ENCODE measurements at places on chromosomes 12 and 14. TPM values are rescaled to one million over a fixed set of nuclear protein-coding genes. Genes with fewer than 3 reads are reported as not detected.

- DNase-seq = no peak
These were observed 91.4 kb downstream of the VRK1 start for GRCh38 chr14:96888593-96888992.

GRCh38 chr14:24780281-24780680 is 146.3 kb upstream of the GZMB start:
- DNase-seq = no peak

DNA sequence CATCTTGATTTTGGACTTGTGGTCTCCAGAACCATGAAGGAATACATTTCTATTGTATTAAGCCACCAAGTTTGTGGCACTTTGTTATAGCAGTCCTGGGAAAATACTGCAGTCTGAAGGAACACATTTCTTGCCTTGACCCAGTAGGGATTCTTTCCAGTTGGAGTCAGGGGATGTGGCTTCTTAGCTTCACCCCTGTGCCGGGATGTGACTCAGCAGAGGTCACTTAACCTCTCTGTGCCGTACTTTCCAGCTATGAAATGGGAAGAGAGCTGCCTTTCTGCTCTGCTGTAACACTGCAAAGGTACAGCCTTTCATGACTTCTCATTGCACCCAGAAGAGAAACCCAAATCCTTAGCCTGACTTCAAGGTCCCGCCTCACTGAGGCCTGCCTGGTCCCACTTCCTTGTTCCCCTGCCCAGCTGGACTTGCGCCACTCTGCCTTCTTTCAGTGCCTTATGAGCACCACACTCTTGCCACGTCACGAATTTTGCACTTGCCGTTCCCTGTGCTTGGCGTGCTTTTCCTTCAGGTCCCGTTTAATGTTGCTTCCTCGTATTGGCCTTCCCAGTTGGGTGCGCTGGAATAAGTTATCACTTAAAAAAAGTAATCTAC is 24.2 kb downstream of the CHST11 start:
- DNase-seq = peak; percentile 81

DNA sequence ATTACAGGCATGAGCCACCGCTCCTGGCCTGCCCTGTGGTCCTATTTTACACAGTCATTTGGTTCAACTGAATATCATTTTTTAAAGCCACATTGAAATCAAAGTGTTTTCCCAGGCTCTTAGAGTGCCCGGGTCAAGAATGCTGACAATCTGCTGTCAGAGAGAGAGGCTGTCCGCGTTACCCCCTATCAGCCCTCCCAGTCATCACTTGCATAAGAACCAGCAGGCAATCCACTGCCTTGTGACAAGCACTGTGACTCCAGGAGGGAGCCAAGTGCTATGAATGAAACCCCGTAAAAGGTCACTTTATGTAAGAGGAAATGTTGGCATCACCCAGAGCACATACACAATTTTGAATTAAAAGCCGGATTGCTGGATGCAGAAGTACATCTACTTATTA is 13.5 kb downstream of the PHLDA1 start:
- DNase-seq = peak; percentile 61

DNA sequence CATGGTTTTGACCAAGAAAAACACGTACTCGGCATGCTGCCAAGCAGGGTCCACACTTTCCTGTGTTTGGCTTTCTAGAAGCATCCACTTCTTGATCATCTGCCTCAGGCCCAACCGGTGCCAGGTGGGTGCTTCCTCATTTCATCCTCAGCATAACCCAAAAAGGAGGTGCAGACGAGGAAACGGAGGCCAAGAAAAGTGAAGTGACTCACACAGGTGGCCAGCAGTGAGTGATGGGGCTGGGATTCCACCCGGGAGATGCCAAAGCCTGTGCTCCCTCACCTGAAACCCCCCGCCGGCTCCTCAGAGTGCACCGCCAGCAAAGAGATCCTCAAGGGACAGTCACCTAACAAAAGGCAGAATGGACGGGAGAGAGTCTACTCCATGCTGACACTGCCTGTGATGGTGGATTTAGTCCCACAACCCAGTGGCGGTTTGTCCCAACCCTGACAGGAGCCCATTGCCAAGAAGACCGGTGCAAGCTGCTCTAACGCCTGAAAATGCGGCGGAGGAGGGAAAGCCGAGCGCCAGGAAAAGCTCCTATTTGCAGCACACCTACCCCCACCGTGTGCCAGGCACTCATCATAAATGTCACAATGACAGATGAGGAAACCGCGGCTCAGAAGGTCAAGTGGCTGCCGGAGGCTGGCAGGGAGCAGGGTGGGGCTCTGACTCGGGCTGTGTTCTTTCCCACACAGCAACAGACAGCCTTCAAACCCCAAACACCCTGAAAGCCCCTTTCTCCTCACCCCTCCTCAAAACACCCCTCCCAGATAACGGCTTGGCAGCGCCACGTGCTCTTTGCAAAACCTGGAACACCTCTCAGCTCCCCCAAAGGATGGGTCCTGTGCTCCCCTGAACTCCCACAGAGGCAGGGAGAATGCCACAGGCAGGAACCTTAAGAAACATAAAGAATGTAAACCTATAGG is 18.8 kb downstream of the BCL11B start:
- no peak for DNase-seq

DNA sequence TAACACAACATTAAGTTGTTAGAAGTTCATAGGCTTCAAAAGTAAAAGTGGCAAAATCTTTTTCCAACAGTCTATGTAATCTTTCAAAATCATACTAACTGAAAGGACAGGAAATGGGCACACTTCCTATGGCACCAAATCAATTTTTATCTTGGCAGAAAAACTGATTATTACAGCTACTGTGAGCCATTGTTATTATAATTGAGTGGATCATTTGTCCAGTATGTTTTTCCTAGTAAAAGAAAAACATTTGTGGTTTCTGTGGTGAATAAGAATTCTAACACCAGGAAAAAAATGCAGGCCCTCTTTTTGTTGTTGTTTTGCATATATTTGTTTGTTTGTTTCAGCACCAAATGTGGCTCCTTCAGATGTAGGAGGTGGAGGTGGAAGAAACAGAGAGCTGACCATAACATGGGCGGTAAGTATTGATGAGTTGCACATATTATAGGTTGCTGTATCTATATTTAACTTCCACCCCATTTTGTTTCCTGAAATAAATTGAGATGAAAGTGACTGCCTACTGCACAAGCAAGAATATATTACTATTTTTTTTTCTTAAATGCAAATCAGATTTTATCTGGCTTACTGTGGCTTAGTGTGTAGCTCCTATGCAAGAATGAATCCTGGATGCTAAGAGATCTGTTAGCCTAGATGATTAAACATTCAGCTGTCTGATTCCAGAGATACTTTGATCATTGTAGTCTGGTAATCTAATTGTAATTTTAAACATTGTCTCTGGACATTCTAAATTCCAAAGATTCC is 174.1 kb upstream of the PDZRN4 start:
- DNase-seq = no peak

DNA sequence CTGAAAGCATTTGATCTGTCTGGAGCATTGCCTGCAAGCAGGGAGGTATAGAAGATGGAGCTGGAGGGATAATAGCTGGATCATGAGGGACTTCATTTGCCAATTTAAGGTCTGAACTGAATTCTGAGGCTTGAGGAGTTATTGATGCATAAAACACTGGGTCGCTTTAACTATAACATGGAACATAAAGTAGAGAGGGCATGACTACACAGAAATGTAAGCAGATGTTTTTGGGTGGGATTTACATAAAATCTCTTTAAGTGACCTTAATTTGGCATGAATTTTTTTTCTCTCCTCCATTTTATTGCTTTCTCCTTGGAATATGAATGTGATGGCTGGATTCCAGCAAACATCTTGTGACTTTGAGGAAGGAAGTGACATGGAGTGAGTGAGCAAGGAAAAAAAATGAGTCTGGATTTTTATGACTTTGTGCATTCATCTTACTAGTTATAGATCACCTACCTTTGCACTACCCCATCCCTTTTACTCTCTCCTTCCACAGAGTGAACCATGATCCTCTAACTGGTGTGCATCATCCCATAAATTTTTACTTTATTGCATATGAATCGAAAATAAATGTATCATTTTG is 356.0 kb downstream of the DUSP6 start:
- no peak for DNase-seq

GRCh38 chr12:114508529-114509129 is 102.7 kb upstream of the TBX5 start:
- peak; percentile 66 for DNase-seq

- no peak for DNase-seq
These were observed 8.2 kb upstream of the DICER1 start for GRCh38 chr14:95165517-95165916.

TTC8 gene
- total RNA-seq = 12.4 TPM

PLXNC1 gene
- 5.1 TPM for total RNA-seq

GRCh38 chr12:104682790-104683279 is 226.1 kb downstream of the CHST11 start:
- DNase-seq = no peak

DNA sequence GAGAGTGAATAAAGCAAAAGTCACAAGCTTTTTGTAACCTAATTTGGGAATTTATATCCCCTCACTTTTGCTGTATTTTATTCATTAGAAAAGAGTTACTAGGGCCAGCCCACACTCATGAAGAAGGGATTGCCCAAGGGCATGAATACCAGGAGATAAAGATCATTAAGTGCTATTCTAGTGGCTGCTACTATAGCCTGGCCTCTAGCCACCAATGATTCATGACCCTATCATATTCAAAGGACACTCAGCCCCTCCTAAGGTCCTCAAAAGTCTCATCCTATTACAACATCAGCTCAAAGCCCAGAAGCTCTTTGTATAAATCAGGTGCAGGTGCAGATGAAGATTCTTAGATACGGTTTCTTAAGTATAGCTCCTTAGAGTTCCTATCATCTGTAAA is 518.1 kb downstream of the TRHDE start:
- DNase-seq = no peak

- peak; percentile 4 for DNase-seq
These were observed 371.2 kb upstream of the LRFN5 start for GRCh38 chr14:41235466-41235865.

- peak; percentile 56 for DNase-seq
These were observed 129.4 kb upstream of the DNM1L start for GRCh38 chr12:32549675-32550079.

CARMIL3 gene
- total RNA-seq = 0.45 TPM

LTBR gene
- total RNA-seq = 37.6 TPM

DNA sequence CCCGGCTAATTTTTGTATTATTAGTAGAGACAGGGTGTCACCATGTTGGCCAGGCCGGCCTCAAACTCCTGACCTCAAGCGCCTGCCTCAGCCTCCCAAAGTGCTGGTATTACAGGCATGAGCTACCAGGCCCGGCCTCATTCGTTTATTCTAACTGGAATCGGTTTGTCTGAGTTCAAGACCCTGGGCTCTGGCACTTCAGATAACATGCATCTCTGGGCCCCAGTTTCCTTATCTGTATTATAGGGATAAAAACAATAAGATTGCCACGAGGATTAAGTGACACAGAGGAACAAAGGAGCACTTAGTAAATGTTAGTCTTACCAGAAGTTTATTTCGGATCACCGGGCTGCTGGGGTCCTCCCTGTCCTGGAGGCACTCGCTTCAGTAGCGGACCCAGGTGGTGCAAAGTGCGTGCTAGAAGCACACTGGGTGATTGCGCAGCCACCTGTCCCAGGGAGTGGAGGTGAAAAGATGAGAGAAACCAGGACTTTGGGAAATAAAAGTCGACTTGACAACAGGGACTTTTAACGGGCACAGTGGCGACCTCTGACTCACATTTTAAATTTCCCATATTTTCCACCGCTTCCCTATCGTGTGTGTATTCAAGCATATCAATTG is 37.5 kb downstream of the ACACB start:
- DNase-seq = no peak

GRCh38 chr12:121297435-121297991 is 1.0 kb upstream of the CAMKK2 start:
- peak; percentile 41 for DNase-seq

ARF3 gene
- total RNA-seq = 84.4 TPM

DNA sequence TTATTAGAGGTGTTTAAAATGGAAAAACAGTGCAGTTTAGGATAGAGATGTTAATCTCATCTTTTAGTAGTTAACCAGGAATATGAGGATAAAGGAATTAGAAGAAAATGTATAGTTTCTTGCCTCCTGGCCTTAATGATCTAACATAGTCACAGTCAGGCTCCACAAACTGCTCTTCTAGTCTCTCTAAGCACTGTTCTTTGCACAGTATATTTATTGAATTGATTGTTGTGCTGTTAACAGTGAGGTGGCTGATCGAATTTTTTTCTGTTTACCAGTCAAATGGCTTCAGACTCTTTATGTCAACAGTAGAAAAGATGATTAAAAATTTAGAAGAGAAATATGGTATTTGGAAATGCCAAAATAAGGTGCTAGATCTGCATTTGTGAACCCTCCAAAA is 37.8 kb downstream of the ATF7IP start:
- DNase-seq = no peak

KRT78 gene
- not detected for total RNA-seq

All from right cardiac atrium (tissue), 5 donors.